ENCODE measurements at places on chromosomes 7 and 10.

DNA sequence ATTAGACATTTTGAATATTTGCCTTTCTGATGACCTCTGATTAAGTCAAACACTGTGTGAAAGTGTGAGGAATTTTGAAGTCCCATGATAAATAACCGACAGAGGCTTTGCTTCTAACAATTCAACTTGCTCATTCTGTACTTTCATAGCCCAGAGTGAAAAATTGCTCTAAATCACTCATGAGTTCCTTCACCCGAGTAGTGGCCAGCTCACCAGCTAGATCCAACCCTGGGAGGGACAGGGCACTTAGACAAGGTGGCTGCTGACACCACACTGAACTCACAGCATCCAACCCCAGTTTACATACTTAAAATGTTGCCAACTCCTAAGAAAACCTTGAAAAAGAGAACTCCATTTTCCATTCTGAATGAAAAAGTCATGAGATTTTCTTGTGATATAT, 80.0 kb upstream of the LYZL1 start:
- no peak for DNase-seq

DNA sequence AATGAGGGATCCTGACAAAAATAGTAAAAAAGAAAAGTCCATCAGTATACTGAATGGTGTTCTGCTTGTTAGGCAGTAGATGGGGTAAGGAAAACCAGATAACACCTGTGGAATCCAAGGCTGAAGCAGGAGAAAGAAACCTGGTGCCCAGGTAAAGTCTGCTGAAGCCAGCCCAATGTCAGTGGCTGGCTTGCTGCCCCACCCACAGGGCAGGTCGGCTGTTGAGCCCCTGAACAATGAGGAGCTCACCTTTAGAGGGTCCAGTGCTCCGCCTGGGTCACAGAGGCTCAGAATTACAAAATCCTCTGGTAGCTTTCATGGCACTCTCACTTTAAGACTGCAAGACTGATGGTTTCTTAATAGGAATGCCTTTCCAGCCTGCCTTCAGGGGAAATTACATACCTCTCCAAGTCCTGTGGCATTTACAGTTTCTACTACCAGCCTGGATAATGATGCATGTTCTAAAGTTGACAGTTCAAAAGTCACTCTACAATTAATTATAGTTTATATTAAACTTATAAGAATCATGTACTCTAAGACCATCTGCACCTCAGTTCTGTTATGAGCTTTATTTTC, 23.8 kb downstream of the DHX32 start:
- DNase-seq = no peak

DNA sequence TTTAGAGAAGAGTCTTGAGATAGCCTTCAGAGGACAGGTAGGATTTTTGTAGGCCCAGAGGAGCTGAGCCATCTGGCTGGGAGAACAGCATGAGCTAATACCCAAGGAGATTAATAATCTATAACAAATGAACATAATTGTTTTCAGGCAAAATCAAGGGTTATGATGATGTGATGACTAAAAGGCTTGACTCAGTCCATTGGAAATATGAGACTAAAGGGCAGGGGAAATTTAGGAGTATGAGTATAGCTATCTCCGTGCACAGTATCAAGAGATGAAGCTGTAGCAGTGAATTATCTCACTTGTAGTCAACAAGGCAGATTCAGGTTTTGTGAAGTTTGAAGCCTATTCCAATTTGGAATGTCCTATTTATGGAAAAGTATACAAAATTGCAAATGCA, 40.1 kb downstream of the CSTF2T start:
- DNase-seq = no peak

DNA sequence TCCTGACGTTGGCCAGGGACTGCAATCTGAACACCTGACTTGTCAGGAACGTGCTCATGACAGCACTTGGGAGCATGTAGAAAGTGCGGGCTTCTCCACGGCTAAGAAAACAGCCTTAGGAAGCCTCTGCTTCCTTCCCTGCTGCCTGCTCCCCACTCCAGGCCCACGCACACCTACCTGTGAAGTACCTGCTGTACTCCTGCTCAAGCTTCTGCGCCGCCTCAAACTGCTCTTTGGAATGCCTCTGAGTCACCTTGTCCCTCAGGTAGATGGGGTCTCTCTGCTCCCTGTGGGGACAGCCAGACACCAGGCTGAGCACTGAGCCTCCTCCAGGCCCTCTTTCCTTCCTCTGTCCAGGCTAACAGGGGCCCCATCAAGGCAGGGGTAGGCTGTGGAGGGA, 132.7 kb downstream of the DLG5 start:
- no peak for DNase-seq

DNA sequence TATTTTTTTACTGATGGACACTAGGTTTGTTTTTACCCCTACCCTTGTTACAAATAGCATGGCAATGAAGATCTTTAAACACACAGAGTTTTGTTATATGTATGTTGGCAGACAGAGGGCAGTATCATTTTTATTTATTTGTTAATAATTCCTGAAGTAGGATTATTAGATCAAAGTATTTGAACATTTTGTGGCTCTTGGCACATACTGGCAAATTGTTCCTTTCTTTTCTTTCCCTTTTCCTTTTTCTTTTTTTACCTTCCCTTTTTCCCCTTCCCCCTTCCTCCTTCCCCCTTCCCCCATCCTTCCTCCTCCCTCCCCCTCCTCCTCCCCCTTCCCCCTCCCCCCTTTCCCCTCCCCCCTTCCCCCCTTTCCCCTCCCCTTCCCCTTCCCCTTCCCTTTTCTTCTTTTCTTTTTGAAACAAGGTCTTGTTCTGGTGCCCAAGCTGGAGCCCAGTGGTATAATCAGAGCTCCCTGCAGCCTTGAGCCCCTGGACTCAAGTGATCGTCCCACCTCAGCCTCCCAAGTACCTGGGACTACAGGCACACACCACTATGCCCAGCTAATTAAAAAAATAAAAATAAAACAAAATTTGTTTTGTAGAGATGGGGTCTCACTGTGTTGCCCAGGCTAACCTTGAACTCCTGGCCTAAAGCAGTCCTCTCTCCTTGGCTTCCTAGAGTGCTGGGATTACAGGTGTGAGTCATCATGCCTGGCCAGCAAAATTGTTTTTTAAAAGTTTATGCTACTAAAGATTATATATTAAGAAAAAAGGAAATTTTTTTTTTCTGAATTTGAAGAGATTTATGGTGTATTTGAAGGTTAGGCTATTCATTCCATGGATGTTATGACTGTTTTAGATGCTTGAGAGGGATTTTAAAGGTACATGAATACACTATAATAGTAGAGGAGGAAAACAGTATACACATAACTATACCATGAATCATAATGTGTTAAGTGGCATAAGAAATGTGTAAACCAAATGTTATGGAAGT, 39.3 kb downstream of the SEPTIN7 start:
- DNase-seq = peak; percentile 14

GRCh38 chr7:3673524-3673923, 372.5 kb downstream of the SDK1 start:
- peak; percentile 12 for DNase-seq

GRCh38 chr10:118817328-118818068, 62.7 kb upstream of the CACUL1 start:
- DNase-seq = no peak

DNA sequence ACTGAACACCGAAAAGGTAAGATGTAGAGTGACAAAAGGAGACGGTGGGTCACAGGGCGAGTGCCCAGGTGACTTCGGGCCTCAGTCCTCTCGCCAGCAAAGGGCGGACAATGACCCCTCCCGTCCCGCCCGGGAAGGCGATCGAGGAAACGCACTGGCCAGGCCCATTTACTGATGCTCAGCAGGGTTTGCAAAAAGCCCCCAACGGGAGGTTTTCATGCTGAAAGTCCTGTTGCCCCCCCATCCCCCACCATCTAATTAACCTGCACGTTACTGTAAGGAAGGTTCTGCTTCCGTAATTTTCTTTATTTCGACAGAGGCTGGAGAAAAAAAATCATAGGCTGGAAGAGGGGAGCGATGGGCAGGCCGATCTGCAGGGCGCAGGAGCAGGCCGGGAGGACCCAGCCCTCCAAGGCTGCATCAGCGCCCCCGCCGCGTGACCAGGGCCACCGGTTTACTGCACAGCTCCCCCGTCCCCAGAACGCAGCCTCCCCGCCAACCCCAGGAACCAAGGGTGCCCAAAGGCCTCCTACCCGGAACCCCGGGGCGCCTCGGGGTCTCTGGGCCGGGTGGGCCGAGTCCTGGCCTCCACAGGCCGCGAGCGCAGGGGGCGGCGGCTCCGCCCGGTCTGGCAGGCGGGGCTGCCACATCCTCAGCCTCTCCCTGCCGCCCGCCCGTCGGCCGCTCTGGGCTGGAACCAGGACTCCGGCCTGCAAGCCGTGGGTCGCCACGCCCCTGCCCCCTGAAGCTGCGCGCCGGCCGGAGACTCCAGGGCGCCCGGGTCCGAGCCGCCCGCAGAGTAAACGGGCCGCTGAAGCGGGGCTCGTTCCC, 613 bp downstream of the OAT start:
- peak; percentile 40 for DNase-seq

- peak; percentile 2 for DNase-seq
Observed at GRCh38 chr7:37284805-37285231, 163.8 kb downstream of the ELMO1 start.

GRCh38 chr7:8566016-8566415, 132.6 kb downstream of the NXPH1 start:
- no peak for DNase-seq

DNA sequence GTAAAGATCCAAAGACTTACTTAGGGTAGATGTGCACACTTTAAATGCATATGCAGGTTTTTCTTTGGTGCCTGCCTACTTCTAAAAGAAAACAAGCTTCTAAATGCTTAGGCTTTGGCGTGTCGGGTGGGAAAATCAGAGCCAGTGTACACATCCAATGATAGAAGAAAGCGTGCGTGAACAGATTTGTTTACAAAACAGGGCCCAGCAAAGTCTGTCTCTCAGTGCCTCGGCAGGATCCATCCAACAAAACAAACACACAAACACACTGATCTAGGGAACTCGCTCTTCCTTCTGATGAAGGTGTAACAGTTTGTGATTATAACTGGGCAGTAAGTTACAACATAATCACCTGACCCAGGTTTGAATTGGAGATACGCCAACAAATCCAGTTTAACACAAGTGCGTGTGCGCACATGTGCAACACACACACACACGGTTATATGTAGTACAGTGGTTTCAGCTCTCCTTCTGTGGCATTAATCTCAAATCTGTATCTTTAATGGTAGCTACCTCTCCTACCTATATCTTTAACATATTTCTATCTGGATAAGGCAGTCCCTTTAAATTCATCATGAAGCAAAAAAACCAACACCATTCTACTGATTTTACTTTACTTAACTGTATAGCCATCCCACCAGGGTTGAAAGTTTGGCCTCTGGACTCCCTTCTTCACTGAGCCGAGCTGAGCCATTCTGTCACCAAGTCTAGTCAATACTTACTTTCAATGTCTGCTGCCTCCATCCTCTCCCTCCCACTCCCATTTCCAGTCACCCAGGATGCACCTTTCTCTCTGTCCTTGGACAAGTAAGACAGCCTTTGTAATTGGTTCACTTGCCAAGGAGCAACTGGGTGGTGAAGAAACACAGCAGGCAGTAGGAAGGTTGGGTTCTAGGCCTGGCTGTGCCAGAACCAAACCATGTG, 184.4 kb upstream of the KLF14 start:
- DNase-seq = no peak

- no peak for DNase-seq
Observed at GRCh38 chr10:83276971-83277370, 862.3 kb upstream of the GHITM start.
